Stimulated activated CD4-positive, alpha-beta T cell treated with anti-CD3 and anti-CD28 coated beads, Interleukin-1b, Interleukin-23, amount 100 ng/mL, for 1 hour (primary cell): ENCODE measurements at places on chromosomes 12 and 14.

- DNase-seq = no peak
Observed at GRCh38 chr14:48973151-48973550, 613.0 kb downstream of the RPS29 start.

DNA sequence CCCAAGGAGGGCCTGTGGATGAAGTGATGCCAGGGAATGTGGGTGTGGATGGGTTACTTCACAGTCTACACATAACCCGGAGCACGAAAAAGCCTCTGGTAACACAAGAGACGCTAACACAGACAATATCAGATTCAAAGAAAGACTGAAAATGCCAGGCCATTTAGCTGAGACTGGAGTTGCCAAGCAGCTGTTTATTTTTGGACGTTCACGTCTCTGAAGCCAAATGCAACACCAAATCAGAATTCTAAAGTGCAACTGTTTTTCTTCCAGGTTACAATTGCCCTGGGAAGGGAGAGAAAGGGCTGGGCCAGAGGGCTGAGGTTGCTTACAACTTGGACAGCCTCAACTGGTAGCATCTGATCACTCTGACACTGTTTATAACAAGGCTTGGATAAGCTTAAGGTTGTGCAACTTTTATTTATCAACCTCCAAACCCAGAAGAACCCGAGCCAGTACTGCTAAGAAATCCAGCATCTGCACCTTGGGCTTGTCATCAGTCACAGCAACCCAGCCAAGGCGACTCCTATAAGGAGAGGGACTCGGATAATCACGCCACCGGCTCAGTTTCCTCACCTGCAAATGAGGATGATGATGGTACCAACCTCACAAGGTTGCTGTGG is 24.8 kb downstream of the NUAK1 start:
- no peak for DNase-seq

GRCh38 chr12:9335867-9336266 is 127.7 kb upstream of the PZP start:
- no peak for DNase-seq

GRCh38 chr12:84643993-84644392 is 268.6 kb downstream of the SLC6A15 start:
- DNase-seq = no peak

DNA sequence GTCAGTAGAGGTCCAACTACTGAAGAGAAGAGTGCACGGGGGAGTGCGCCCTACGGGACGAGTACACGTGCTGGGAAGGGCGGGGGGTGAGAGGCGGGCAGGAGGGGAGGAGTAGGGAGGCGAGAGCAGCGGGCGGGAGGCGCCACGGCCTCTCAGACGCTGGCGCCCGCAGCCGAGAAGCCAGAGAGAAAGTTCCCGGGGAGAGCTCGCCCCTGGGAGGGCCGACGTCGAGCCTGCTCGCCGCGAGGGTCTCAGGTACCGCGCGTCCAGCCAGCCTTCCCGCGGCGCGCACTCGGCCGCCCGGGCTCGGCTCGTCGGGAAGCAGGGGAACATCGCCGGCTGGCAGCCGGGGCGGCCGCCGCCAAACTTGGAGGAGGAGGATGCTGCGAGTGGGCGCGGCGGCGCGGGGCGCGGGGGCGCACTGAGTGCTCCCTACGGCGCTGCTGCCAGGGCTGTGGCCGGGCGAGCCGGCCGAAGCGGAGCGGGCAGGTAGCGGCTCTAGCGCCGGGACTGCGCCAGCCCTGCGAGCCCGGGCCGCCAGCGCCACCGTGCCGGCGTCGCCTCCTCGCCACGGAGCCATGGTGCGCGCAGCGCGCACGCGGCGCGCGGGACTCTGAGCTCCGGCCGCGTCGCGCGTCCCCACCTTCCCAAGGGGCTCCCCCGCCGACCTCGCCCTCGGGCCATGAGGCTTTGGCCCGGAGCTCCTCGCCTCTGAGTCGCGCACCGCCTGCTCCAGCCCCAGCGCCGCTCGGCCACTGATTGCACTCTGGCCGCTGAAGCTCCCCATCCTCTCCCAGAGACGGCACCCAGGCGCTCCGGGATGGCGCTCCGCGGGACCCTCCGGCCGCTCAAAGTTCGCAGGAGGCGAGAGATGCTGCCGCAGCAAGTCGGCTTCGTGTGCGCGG is at the start of gene SLC24A4:
SLC24A4 (plus strand) TSS at position 155 of the 905 bp plus-strand sequence; CDS start at position 821, 666 bp downstream.
- no peak for DNase-seq

GRCh38 chr14:90381011-90381786 is 15.6 kb upstream of the CALM1 start:
- DNase-seq = no peak

- DNase-seq = no peak
Observed at GRCh38 chr12:65019696-65020234, 101.3 kb downstream of the WIF1 start.

DNA sequence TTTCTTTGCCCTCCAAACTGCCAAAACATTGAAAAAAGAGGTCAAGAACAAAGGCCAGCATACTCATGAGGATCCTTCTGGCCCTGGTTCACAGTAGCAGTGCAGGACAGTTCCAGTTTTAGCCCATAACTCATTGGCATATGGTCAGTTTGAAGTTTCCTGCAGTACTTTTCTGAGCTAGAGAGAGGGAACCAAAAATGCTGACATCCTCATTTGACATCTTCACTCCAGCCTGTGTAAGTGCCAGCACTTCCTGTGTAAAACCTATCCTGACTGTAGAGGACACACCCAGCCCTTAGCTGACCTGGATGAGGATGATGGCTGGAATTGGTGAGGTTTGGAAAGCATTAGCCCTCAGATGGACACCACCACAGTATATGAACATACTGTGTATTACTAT is 84.1 kb downstream of the FGD4 start:
- no peak for DNase-seq

GRCh38 chr12:61869796-61870195 is 390.4 kb upstream of the USP15 start:
- no peak for DNase-seq

DNA sequence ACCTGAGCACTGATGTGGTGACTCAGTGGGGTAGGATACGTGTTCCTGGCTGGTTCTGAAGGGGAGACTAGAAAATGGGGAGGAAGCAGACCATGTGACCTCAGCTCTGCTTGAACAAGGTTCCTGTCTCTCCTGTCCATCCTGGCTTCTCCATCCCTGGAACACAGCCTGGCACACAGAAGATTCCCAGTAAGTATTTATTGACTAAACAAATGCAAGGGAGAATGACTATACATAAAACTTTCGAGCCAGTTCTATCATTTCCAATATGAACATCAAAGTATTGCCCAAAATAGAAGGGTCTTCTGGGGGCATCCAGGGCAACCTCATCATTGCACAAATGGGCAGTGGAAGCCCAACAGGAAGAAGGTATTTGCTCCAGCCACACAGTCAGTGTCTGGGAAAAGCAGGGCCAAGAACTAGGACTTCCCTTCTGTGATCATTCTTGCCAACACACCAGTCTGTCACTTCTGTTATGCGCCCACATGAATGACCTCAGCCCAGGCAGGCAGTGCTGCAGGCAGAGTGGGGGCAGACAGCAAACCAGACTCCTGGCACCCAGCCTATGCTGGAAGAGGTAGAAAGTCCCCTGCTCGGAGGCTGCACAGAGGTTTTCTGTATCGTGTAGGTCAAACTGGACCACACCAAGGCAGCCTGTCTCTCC is 5.6 kb upstream of the SERPINA9 start:
- no peak for DNase-seq

DNA sequence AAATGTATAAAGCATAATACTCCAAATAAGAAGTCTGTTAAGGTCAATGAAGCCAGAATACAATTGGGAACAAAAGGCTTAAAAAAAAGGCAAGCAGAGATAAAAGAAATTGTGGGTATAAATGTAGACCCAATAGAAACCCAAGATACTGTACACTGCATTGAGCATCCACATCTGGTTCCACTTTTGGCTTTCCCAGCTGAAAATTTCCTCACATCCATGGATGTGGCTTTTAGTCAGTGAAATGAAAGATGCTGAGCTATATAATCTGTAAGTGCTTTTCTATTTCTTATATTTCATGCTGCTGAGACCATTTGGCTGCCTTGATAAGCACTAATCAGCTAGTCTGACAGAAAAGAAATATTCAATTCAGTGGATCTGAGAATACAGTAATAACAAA is 83.5 kb downstream of the PTPRR start:
- no peak for DNase-seq

DNA sequence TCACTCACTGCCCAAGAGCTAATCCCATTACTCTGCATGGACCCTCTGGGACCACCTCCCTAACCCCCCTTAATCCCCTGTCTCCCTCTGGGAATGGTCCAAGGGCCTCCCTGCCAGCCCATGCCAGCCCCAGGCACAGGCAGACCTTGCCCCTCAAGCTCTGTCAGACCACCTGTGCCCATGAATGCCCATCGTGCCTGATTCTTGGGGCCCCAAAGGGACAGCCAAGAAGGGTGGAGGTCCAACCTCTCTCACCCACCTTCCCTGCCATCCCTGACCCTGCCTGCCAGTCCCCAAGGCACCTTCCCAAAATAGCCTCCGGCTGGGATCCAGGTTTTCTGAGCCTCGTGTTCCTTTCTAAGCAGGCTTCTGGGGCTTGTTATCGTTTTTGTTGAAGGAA is 20.8 kb upstream of the VSX2 start:
- no peak for DNase-seq
